Renal pelvis (tissue), 12 donors: ENCODE measurements at places on chromosomes 7 and 10. TPM values are rescaled to one million over a fixed set of nuclear protein-coding genes. Genes with fewer than 3 reads are reported as not detected.

- DNase-seq, result no peak
Observed at GRCh38 chr10:14742382-14742781, 32.3 kb downstream of the FAM107B start.

DNA sequence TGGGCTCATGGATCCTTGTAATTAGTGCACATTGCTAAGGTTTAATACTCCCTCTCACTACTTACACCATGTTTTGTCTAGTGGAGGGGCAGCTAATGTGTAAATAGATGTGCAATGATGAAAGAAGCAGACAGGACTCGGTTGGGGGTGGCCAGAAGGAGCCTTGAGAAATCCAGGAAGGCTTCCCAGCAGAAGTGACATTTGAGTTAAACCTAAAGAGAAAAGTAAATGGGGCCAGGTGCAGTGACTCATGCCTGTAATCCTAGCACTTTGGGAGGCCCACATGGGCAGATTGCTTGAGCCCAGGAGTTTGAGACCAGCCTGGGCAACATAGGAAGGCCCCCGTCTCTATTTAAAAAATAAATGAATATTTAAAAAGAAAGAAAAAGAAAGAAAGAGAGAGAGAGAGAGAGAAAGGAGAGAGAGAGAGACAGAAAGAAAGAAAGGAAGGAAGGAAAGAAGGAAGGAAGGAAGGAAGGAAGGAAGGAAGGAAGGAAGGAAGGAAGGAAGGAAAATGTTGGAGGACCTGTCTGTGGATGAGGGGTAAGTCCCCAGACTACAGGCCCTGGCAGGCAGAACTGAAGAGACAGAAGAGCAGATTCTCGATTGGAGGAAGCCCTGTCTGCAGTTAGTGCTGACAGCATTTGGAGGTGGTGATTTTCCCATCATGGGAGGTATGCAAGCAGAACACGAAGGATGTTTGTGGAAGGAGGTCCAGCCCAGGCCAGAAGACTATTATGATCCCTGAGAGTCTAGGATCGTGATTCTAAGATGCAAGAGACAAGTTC is 3.6 kb downstream of the ELN start:
- DNase-seq, result no peak

PNLIPRP2 gene
- not detected for polyA plus RNA-seq

NCAPG2 gene
- 24.2 TPM for polyA plus RNA-seq
